ENCODE measurements at places on chromosomes 5 and 9.

DNA sequence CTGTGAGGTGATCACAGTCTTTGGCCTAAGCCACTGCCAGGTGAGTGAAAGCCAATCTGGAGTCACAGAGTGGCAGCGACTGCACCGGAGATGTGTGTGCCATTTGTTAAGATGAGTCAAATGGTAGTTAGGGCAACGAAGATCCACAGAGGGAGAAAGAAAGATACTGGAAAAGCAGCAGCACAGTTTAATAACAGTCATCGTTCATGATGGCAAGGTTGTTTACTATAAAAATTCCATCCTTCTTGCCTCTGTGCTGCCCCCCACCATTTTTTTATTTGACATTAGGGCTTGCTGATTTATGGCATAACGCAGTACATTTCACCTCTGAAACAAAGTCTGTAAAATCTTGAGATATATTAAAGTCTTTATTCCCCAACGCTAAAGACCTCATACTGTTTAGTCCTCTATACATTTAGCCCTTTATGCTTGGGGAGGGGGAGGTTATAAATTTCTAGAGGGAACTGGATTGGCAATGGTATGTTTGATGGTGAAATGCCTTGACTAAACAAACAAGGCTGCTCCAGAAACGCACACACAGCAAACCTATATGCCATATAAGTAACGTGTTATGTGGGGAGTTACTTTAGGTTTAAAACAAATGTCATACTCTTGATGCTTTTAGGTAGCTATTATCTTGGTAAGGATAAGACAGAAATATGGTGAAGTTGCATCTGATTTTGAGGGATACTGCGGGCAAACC is 55.8 kb upstream of the ABL1 start:
- no peak for DNase-seq

DNA sequence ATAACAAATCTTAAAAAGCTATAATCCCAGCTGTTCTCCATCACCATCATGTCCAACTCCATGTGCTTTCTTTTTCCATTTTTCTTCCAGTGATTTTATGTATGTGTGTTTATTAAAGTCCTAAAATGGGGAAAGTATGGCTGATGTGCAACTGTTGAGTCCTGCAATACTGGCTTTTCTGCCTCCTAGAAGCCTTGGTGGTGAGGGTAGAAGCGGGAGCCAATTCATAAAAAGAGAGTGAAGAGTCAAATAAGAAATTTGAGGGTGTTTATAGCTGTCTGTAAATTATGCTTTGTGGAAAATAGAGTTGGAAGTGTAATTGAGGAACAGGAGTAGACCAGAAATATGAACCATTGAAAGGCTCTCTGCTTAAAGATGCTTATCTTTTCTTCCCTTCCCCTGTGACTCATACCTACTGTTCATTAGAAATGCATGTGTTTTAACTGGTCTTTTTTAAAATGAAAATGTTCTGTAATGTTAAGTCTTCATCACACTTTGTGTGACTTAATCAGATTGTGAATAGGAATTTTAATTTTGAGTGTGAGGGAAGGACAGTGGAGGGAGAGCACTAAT is 80.1 kb downstream of the ZCCHC7 start:
- no peak for DNase-seq

- no peak for DNase-seq
Observed at GRCh38 chr9:125341566-125341965, 79.9 kb downstream of the GAPVD1 start.

DNA sequence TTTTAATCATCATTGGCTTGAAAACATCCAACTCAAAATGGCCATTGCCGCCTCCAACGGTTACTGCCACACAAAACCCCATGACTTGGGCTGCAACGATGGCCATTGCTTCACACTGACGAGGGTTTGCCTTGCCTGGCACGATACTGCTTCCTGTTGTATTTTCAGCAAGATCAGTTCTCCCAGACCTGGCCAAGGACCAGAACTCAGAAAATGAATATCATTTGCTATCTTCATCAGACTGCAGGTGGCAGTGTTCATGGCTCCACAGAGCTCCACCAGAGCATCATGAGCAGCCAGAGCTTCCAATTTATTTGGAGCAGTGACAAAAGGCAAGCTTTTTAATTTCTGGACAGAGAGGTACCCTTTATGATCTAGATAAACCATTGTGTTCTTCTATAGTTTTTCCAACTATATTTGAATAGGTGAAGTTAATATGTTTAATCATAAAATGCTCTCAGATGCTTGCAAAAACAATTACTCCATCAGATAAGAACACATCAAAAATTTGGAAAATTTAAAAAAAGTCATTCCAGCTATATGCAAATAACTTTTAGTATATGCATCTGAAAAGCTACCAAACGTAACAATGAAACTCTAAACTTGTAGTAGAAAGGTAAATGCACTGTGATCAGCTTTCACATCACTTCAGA is 10.4 kb downstream of the AMACR start:
- no peak for DNase-seq

DNA sequence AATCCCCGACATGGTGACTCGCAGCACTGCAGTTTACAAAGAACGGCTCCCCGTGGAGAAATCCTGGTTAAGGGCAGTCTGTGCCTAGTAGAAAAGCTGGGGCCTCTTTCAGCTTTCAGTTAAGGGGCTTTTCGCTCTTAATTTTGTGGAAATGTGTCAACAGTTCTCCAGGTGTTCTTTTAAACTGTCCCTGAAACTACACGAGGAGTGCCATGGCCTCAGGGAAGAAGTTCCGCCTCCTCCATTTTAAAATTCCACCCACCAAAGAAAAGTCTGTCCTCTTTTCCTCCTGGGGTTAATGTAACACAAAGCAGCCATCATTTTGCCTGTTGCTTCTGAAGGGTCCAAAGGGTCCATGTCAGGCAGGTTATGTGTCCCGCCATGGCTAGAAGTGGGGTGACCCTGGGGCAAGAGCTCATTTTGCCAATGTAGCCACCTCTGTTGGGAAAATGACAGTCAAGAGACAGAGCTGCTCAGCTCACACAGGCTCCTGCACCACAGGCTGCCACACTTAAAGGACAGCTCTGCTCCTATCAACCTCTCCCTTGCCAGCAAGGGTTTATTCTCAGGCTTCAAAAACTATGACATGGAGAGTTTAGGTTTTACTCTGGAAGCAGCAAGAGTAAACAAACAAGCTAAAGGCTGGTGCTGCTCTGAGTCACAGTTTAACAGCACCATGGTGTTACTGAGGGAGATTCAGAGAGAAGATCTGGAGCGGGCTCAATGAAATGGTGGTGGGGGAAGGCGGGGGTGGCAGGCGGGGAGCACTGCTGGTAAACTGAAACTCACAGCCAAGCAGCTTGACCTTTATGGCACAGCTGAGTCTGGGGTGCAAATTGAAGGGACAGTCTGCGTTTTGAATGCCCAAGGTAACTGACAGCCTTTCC is 3.2 kb downstream of the WHRN start:
- DNase-seq: no peak

DNA sequence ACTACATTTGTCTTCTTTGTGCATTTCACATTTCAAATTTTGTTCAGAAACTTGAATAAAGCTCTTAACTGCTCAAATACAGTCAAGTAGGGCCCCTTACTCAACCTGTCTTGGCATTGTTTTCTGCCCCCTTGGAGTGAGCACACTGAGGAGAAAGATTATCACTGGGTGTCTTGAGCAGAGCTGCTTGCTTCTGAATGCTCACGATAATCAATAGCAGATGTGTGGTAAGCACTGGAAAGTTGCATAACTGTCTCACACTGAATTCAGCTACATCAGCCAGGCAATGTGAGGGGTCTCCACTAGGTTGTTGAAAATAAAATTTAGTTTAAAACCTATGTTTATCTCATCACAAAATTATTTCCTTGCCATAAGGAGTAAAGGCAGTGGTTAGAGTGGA is 7.8 kb upstream of the TNFAIP8 start:
- no peak for DNase-seq

Data from activated CD8-positive, alpha-beta memory T cell treated with anti-CD3 and anti-CD28 coated beads for 24 hours (primary cell).